CD4-positive, alpha-beta T cell treated with Interleukin-17A for 1 hour (primary cell): ENCODE measurements at places on chromosomes 1 and 21.

GRCh38 chr1:90862782-90863181, 145.7 kb upstream of the BARHL2 start:
- no peak for DNase-seq

- DNase-seq = no peak
Observed at GRCh38 chr1:26166719-26167281, 2.0 kb downstream of the C1orf232 start.

DNA sequence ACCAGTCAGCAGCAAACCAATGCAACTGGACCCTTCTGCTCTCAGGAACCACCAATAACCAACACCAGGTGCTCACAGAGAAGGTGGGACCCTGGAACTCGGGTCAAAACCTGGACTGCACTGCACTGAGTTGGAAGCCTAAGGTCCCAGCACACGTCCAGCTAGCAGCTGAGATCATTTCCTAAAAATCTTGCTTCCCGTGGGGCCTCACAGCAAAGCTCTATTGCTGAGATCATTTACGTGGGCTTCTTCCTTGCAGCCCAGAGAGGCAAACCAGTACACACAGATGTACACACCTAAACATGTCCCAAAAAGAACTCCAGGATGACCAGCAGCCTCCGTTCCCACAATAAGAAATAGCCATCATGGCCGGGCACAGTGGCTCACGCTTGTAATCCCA, 22.8 kb upstream of the STMN1 start:
- no peak for DNase-seq

- no peak for DNase-seq
Observed at GRCh38 chr1:235932090-235932510, 65.4 kb upstream of the LYST start.

- DNase-seq = no peak
Observed at GRCh38 chr21:43667191-43667904, 8.0 kb downstream of the RRP1B start.

- DNase-seq = no peak
Observed at GRCh38 chr1:221869779-221870178, 127.9 kb upstream of the DUSP10 start.

DNA sequence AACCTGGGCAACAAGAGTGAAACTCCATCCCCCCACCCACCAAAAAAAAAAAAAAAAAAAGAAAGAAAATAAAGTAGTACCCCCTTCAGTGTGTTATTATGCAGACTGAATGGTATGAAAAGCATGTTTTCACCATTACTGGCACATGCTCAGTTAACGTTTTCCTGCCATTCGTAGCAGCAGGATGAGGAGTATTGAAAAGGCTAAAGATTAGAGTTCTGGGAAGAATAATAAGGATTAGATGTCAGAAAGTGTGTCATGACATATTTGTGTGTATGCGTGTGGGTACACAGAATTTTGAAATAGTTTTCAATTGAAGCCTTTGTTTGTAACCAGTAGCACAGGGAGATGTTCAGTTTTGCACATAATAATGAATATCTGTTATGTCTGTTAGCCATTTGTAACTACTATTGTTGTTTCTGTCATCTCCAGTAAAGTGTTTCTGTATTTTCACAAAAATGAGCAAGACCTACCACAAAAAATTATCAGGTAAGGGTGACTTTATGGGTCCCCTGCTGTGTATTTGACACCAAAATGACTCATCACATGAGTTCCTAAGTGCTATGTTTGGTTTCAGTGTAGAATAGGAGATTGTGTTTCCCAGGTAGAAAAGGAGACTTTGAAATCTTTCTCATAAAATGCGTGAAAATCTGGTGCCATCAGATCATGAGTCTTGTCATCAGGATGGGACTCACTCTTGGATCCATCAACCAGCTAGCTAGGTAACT, 358.9 kb downstream of the DISC1 start:
- DNase-seq = no peak

DNA sequence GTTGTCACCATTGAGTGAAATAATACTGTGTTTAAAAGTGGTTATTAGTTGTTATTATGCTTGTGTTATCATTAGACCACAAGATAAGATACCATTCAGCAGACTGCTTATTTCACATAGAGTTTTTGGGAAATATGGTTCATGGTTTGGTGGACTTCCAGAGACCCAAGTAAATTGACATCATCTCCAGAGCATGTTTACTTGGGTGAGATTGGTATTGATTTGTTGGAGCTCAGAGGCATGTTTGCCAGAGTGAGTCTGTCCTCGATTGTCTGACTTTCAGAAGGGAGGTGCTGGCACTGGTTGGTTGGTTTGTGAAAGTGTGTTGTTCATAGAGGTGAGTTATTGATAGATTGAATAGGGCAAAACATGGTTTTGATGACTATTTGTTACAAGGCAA, 291.4 kb downstream of the TGFB2 start:
- DNase-seq = no peak

DNA sequence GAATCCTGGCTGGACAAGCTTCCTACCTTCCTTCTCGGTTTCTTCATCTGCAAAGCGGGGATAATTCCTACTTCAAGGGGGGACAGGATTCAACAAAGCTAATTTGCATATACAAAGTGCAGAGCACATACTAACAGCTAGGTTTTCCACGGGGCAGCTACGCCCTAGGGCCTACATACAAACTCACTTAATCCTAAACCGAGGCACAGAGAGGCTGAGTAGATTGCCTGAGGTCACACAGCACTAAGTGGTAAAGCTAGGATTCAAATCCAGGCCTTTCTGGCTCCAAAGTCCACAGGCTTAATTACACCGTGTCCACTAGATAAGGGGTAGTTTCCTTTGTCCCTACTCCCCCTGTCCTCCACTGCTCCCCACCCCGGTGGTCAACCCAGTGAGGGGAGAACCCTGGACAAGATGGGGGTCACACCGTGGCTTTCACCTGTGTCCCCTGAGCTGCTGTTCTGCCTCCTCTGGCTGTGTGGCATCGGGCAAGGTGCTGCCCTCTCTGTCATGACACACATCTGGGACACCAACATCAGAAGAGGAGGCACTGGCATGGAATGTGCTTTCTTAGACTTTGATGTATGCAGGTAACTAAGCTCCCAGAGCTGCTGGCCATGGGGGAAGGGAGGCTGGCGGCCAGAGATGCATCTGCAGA, 44.5 kb downstream of the TAS1R2 start:
- DNase-seq = no peak

- DNase-seq = no peak
Observed at GRCh38 chr1:99737016-99737415, 29.4 kb downstream of the FRRS1 start.

DNA sequence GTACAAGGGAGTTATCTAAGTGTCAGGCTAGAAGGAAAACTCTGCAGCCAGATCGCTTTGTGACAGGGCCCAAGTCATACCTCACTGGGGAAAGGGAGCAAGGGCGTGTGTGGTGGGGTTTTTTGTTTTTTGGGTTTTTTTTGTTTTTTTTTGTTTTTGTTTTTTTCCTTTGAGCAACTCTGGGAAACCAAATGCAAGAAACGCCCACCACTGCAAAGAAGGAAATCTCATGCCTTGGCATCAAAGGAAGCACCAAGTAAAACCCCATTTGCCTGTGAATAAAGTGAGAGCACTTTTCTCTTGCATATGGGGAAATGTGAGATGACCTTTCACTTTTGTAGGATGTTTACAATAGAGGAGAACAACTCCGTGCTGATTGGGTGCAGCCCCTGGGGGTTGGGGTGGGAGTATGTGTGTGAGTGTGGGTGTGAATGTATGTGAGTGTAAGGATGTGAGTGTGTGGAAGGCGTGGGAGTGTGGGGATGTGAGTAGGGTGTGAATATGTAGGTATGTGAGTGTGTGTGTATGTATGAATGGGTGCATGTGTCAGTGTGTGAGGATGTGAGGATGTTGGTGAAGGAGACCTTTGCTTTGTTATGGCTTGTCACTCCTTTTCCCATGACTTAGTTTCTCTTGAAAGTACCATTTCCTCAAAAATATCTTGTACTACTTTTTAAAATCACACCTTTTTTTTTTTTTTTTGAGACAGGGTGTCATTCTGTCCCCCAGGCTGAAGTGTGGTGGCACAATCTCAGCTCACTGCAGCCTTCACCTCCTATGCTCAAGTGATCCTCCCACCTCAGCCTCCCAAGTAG, 34.6 kb downstream of the IL12RB2 start:
- DNase-seq = peak; percentile 40

- DNase-seq = no peak
Observed at GRCh38 chr1:54376430-54377039, 29.7 kb downstream of the SSBP3 start.

GRCh38 chr1:161849518-161849917, 83.4 kb downstream of the ATF6 start:
- no peak for DNase-seq

DNA sequence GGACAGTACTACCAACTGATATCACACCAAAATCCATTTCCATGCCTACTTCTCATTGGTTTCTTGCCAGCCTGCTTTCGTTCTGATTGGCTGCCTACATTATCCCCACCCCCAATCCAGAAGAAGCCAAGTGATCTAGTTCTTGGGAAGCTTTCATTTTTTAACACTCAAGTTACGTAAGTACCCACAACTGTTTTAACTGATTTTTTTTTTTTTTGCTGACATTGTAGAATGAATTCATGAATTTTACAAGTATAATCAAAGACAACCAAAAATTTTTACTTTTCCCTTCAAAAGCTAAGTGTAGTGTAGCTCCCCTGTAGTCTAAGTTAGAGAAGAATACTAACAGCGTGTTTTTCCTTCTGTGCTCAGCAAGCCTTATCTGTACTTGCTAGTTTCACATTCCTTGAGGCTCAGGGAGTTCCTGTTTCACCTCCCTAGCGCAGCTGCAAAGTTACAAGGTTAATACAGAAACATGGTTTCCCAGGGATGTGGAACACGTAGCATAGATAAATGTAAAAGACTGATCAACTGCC, at the start of gene SLC9C2:
TSS of gene SLC9C2 (minus strand) at position 17 of the 536 bp plus-strand sequence. CDS start 1,296 bp downstream, outside the sequence.
- no peak for DNase-seq

DNA sequence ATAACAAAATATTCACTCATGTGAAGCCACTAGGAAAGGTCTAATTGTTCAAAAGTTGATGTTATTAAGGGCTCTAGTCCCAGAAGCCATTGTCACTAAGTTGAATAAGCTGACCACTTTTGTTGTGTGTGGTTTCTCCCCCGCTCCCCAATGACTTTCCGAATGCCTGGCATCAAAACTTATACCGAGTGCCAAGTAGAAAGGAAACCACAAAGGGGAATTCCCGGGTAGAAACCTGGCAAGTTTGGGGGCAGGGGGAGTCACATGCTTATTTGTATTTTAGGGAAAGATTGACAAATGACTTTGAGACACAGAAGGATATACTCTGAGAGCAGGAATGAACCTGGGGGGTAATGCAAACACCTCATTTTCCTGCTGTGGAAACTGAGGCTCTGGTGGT, 154.1 kb downstream of the TGFBR3 start:
- DNase-seq = peak; percentile 65

- peak; percentile 26 for DNase-seq
Observed at GRCh38 chr1:43554444-43554992, 23.8 kb downstream of the PTPRF start.

GRCh38 chr1:156540955-156541354, 31.4 kb downstream of the IQGAP3 start:
- DNase-seq = no peak

- DNase-seq = no peak
Observed at GRCh38 chr1:37797750-37798345, 4.2 kb downstream of the MANEAL start.

DNA sequence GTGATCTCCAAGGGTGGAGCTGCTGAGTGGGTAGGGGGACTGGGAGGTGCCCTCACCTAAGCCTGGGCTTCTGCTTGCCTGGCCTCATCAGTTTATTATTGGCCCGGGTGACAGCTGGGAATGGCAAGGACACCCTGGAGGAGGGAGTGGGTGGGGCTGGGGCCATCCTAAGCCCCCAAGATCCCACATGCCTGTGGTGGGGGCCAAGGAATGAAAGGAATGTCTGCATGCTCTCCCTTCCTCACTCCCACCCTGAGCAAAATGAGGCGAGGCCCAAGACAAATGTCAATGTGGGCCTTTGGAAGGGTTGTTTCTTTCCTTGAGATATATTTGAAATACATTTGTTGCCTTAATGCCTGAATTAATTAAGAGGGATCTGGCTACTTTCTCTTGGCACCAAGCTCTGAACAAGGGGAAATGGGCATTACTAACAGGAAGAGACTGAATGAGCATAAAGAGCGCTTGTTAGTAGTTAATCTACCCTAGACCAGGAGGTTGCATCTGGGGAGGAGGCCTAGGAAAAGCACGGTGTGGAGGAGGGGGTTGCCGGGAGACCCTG, 19.7 kb upstream of the CHI3L1 start:
- DNase-seq = no peak

DNA sequence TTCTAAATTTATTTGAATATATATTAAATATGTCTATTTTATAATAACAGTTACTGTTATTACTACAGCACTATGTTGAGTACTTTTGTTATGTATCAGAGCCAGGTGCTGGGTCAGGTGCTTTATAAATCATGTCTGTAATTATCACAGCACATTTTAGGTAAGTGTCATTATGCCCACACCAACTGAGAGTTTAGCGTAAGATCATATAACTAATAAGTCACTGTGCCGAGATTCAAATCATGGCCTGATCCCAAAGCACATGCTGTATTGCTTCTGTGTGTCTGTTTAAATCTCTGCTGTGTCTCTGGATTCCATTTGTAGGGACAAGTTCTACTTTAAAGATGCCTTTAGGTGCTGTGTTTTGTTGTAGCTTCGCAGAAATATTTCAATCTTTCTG, 1.9 kb downstream of the GPSM2 start:
- no peak for DNase-seq

GRCh38 chr1:30317921-30318320, 405.5 kb downstream of the MATN1 start:
- no peak for DNase-seq

DNA sequence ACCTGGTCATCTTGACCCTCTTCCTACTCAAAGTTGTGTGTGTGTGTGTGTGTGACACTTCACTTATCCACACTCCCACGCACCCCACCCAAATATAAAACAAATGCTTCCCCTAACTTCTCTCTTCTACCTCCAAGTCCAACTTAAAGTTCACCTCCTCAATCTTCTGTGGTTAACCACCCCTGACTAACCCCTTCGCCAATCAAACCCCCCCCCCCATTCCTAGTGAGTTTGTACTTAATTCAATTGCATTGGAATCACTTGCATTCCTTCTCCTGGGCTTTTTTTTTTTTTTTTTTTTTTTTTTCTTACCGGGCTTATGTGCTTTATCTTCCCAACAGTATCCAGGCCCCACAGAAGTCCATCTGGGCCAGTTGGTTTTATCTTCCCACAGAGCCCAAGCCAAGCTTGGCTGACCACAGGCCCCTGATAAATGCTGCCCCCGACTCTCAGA, 78.4 kb downstream of the CD58 start:
- DNase-seq = no peak

DNA sequence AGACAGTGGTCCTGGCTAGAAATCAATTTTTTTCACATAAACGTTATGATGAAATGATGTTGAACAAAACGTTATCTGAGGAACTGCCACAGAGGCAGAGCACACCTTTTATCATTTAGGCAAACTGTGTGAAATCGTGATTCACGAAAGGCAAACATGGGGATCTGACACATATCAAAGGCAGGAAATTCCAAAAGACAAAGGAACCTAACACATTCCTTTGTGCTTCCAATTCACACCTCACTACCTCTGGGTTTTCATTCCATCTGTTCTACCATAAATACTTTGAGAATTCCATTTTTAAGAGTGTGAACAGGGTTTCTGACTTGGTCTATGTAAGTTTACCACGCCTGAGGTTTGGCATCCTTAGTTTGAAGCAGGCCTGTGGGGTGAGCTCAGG, 119.5 kb upstream of the KRTAP19-8 start:
- DNase-seq = no peak
